ENCODE measurements at places on chromosomes 16 and 17.

- H3K36me3 ChIP-seq: no peaks in the 10 kb centered on the region
- no peak overlapping the region for H3K4me3 ChIP-seq
- no peaks in the 10 kb centered on the region for H3K4me1 ChIP-seq
- H3K27me3 ChIP-seq: no peaks in the 10 kb centered on the region
Observed at GRCh38 chr16:25187491-25187795, 29.3 kb upstream of the AQP8 start.

DNA sequence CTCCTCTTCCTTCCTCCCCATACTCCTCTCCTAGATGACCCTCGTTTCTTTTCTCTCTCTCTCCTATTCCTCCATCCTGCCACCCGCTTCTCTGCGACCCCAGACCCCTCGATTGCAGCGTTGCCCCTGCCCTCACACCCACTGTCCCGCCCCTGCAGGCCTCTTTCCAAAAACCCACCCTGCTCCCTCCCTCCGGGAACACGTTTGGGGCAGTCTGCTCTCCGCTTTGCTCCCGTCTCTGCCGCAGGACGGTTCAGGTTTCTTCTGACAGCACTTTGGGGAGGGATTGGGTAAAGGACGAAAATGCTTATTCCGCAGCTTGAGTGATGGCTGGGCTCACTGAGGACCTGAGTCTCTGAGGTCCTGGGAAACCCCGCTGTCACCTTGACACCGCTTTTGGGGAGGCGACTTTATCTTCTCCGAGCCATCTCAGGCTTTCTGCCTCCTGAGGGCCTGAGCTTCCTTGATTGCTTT, 690 bp downstream of the NDE1 start:
- peaks cover 50% of the 10 kb centered on the region for H3K4me1 ChIP-seq
- H3K36me3 ChIP-seq: peaks cover 24% of the 10 kb centered on the region
- peak overlapping the region; percentile 100 for H3K4me3 ChIP-seq
- peak overlapping the region; percentile 98 for H3K27ac ChIP-seq

DNA sequence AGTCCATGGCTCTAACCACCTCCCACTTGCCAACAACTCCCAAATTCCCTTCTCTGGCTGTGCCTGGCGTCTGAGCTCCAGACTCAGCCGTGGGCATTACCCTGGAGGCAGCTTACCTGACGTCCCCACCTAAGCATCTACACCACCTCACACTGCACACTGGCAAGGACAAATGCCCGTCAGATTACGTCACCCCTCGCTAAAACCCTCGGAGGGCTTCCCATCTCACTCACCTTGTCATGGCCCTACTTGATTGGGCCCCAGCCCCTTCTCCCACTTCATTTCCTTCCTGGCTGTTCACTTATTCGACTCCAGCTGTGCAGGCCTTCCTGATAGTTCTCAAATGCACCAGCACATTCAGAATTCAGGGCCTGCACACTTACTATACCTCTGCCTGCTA, 13.4 kb downstream of the ALOXE3 start:
- peaks cover 2% of the 10 kb centered on the region for H3K27me3 ChIP-seq
- no peak overlapping the region for H3K4me3 ChIP-seq
- H3K4me1 ChIP-seq: no peaks in the 10 kb centered on the region
- H3K36me3 ChIP-seq: no peaks in the 10 kb centered on the region

DNA sequence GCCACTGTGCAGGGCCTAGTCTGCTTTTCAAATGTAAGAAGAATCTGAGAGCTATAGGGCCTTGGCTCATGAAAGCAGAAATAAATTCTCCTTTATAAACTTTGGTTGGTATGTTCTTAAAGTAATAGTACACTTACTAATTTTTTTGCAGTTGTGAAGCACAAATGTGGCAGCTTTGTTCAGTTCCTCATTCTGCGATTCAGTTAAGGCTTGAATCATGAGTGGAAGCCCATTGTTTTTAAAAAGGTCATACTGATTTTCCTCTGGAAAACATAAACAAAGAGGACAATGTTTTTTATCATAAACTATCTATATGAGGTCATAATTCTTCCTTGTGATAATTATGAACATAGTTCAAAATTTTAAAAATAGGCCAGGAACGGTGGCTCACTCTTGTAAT, 23.6 kb upstream of the DYNC1LI2 start:
- H3K4me1 ChIP-seq: no peaks in the 10 kb centered on the region
- DNase-seq: no peak
- no peak overlapping the region for H3K4me3 ChIP-seq
- H3K27ac ChIP-seq: no peak overlapping the region

GRCh38 chr16:58644765-58645487, 15.3 kb upstream of the CNOT1 start:
- H3K27me3 ChIP-seq: no peaks in the 10 kb centered on the region
- H3K36me3 ChIP-seq: no peaks in the 10 kb centered on the region
- H3K27ac ChIP-seq: no peak overlapping the region
- H3K4me3 ChIP-seq: no peak overlapping the region
- DNase-seq: no peak
- H3K4me1 ChIP-seq: no peaks in the 10 kb centered on the region

DNA sequence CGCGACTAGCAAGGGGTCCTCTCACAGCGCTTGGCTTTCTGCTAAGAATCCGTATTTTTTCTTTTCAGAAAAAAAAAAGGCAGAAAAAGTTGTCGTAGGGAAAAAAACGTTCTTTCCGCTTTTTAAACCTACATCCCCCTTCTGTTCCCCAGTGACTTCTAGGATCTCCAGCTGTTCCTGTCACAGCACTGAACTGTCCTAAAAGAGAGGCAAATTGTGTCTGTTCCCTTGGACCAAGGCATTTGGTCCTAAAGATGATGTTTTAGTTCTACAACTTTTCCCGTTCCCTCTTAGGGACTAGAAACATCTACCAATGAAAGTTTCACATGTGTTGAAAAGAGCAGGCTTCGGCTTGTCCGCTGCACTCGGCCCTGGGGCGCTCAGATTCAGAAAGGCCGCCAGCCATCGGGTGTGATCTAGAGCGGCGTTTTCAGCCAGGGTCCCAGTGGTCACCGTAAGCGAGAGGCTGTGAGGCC, 100.7 kb upstream of the CHMP6 start:
- no peaks in the 10 kb centered on the region for H3K27me3 ChIP-seq
- peak overlapping the region; percentile 99 for H3K27ac ChIP-seq
- peaks cover 58% of the 10 kb centered on the region for H3K36me3 ChIP-seq
- DNase-seq: no peak

- H3K27ac ChIP-seq: no peak overlapping the region
- DNase-seq: no peak
- H3K36me3 ChIP-seq: peaks cover 6% of the 10 kb centered on the region
- no peaks in the 10 kb centered on the region for H3K27me3 ChIP-seq
- H3K4me3 ChIP-seq: no peak overlapping the region
- no peaks in the 10 kb centered on the region for H3K4me1 ChIP-seq
Observed at GRCh38 chr16:88516601-88517061, 53.6 kb upstream of the ZC3H18 start.

DNA sequence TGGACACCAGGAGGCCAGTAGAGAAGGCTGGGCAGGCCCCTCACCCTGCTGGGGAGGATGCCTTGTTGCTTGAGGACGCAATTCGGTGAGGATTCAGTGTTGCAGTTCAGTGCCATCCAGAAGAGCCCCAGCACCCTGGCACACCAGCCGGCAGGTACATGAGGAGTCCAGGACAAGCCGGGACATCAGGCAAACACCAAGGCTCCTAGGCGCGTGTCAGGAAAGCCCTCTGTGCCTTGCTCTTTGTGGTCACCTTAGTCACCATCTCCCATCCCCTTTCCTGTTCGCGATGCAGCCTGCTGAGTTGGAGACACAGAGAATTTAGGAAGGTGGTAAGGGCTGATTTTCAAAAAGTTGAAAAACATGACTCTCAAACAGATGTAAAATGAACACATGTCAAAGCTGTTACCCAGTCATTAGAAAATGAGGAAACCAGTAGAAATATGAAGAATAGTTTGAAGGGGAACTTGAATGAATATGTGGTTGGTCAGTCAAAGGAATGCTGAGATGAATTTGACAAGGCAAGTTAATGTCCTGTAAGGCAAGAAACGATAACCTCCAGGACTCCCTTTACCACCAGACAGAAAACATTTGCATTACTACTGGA, 2.3 kb upstream of the NCBP3 start:
- peaks cover 24% of the 10 kb centered on the region for H3K4me1 ChIP-seq
- no peak overlapping the region for H3K27ac ChIP-seq
- H3K4me3 ChIP-seq: no peak overlapping the region
- no peak for DNase-seq
- H3K27me3 ChIP-seq: peaks cover 6% of the 10 kb centered on the region

DNA sequence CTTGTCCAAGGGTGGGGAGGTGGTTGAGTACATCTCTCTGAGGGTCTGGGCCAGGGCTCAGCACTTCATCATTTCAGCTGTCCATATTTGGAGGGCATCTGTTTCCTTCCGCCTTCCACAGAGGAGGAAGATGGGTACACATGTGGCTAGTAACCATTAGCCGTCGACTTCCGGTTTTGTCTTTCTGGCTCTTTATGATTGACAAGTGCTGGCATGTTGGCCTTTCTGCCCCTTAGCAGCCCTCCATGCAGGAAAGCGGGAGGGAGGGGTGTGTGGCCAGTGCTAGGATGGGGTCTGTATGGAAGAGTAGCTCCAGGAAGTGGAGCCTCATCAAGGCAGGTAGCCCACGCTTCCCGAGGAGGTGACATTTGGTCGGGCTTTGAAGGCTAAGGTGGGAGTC, 69.6 kb downstream of the RAI1 start:
- H3K27me3 ChIP-seq: no peaks in the 10 kb centered on the region
- peaks cover 2% of the 10 kb centered on the region for H3K36me3 ChIP-seq
- peak; percentile 54 for DNase-seq
- peaks cover 67% of the 10 kb centered on the region for H3K4me1 ChIP-seq
- H3K27ac ChIP-seq: peak overlapping the region; percentile 99
- H3K4me3 ChIP-seq: peak overlapping the region; percentile 75

DNA sequence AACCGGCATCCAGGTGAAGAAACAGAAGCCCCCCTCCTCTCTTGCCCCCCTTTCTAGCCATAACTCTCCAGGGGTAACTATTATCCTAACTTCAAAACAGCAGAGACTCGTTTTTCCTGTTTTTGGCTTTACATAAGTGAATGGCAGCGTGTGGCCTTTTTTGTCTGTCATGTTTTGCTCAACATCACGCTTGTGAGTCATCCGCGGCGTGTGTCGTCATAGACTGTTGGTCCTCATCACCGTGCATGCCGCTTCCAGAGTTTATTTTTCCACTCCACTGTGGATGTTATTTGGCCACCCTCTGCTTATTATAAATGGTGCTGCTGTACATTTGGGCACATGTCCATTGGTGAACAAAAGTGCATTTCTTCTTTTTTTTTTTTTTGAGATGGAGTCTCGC, 52.6 kb downstream of the ERN1 start:
- no peak overlapping the region for H3K27ac ChIP-seq
- peaks cover 28% of the 10 kb centered on the region for H3K4me1 ChIP-seq
- no peak for DNase-seq
- H3K4me3 ChIP-seq: no peak overlapping the region
- H3K36me3 ChIP-seq: peaks cover 36% of the 10 kb centered on the region
- no peaks in the 10 kb centered on the region for H3K27me3 ChIP-seq

GRCh38 chr17:2990396-2990795, 73.0 kb downstream of the OR1D5 start:
- H3K4me3 ChIP-seq: no peak overlapping the region
- peaks cover 5% of the 10 kb centered on the region for H3K36me3 ChIP-seq

DNA sequence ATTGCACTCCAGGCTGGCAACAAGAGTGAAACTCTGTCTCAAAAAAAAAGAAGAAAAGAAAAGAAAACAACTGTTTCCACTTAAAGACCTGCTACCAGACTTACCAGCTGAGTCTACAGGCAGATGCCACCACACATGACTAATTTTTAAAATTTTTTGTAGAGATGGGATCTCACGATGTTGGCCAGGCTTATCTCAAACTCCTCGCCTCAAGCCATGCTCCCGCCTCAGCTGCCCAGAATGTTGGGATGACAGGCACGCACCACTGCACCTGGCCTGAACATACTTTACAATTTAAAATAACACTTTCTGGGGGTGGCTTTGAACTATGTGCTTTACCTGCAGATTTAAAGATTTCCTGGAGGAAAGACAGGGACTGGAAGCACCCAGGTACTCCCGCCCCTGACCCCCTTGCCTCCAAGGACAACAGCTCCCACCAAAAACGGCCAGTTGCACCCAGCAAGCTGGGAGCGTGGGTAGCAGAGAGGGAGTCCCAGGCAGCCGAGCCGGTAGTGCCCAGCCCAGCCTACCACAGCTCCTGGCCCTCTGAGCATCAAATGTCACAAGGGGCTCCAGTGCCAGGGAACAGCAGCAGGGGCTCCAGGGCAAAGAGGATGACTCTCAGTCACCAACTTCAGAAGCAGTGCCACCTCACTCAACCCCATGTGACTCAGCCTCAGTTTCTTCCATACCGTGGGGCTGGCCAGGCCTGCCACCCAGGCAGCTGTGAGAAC, 262.9 kb downstream of the PARN start:
- no peak for DNase-seq
- H3K27ac ChIP-seq: no peak overlapping the region
- no peaks in the 10 kb centered on the region for H3K36me3 ChIP-seq
- H3K4me1 ChIP-seq: no peaks in the 10 kb centered on the region
- H3K27me3 ChIP-seq: no peaks in the 10 kb centered on the region
- no peak overlapping the region for H3K4me3 ChIP-seq

DNA sequence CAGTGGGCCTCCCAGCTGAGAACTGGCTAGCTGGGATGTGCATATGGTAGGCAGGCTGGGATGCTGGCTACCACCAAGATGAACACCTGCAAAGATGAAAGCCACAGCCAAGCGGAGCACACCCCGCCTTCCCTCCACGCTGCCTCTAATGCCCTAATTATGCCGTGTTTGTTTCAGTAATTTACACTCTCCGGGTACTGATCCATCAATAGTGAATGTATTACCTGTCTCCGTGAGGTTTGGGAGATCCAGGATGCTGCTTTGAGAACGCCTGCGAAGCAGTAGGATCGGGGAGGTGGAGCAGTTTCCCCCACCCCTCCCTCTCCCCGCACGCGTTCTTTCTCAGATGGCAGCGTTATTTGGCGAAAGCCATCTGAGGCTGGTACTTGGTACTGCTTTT, 28.9 kb upstream of the GSE1 start:
- no peaks in the 10 kb centered on the region for H3K36me3 ChIP-seq
- no peaks in the 10 kb centered on the region for H3K27me3 ChIP-seq
- peaks cover 30% of the 10 kb centered on the region for H3K4me1 ChIP-seq
- H3K27ac ChIP-seq: no peak overlapping the region

- peaks cover 23% of the 10 kb centered on the region for H3K4me1 ChIP-seq
- H3K4me3 ChIP-seq: no peak overlapping the region
- H3K36me3 ChIP-seq: no peaks in the 10 kb centered on the region
- no peak for DNase-seq
- no peaks in the 10 kb centered on the region for H3K27me3 ChIP-seq
Observed at GRCh38 chr17:57523926-57524632, 221.0 kb downstream of the CCDC182 start.

GRCh38 chr16:89297156-89297874, 79.8 kb downstream of the ZNF778 start:
- H3K27ac ChIP-seq: peak overlapping the region; percentile 30
- peaks cover 11% of the 10 kb centered on the region for H3K36me3 ChIP-seq
- H3K4me3 ChIP-seq: peak overlapping the region; percentile 9
- DNase-seq: no peak
- H3K27me3 ChIP-seq: no peaks in the 10 kb centered on the region
